ENCODE measurements at places on chromosomes 5 and 9.

- DNase-seq = peak; percentile 46
Measured at GRCh38 chr9:93686127-93686879, 109.9 kb downstream of the PHF2 start.

DNA sequence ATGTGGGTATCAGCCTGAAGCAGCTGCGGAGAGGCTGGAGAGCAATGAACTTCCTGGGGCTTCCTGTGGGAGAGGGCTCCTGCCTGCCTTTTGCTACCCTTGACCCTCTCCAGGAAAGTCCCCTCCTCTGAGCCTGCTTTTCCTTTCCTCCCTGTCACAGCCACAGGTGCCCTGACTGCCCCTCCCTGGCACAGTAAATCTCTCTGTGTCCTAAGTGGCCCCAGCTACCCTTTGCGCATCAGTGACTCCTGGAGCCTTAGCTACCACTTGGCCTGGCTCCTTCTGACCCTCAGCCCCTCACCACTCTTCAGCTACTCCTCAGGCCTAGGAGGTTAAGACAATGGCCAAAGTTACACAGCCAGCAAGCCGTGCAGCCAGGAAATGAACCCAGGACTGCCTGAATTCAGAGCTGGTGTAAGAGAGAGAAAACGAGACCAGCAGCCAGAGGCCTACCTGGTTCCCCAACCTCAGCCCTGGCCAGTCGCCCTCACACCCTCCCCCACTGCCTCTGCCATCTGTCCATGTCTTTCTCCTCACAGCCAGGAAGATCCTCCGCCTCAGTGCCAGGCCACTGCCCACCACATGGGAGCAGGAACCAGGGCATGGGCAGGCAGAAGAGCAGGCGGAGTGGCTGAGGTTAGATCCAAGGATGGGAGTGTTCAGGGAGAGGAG, 18.6 kb downstream of the CNTFR start:
- DNase-seq = no peak

- no peak for DNase-seq
Measured at GRCh38 chr5:143341807-143342570, 61.5 kb downstream of the NR3C1 start.

GRCh38 chr5:42927730-42928129, 112.4 kb downstream of the ANXA2R start:
- DNase-seq = no peak

DNA sequence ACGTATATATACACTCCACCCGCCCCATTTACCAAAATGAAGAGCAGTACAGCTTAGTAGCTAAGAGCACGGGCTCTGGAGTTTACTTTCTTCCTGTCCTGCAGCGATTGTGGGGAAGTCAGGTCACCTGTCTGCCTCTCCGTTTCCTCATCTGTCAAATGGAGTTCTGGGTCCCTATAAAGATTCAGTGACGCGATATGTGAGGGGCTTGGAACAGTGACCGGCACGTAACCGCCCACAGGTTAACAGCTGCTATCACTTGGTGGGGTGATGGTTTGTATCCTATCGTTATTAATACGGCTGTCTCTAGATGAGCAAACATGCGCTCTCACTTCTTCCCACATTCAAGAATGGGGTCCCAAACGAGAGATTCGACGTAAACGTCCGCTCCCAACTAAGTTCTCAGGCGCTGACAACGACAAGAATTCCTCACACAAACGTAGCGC, 426 bp downstream of the FAM114A2 start:
- no peak for DNase-seq

- no peak for DNase-seq
Measured at GRCh38 chr5:119055294-119055693, 15.6 kb upstream of the DMXL1 start.

DNA sequence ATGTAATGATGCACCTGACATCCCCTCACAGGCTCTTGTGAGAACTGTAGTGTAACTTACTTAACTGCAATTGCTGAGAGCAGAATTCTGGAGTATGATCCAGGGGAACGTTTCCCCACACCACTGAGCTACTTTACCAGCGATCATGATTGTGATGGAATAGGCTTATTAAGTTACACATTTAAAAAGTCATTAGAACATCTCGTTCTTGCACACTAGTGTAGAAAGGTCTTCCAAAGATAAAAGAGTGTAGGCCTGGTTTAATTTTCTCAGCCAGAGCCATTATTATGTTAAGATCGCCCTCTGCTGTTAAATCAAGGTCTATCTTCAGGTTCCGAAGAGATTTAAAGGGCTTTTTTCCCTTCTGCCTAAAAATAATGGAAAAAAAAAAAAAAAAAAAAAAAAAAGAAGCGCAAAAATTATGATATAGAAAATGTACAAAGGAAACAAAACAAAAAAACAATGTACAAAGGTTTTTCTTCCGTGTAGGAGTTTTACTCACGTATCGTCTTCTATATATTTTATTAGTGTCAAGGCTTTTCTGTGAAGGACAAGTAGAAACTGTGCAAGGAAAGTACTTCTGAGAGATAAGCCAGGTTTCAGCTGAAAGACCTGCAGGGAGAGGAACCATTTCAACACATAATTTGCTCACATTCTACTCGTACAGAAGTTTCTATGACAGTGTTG, 18.6 kb upstream of the MOB3B start:
- no peak for DNase-seq

GRCh38 chr5:73030995-73031394, 75.2 kb downstream of the FCHO2 start:
- DNase-seq = no peak

DNA sequence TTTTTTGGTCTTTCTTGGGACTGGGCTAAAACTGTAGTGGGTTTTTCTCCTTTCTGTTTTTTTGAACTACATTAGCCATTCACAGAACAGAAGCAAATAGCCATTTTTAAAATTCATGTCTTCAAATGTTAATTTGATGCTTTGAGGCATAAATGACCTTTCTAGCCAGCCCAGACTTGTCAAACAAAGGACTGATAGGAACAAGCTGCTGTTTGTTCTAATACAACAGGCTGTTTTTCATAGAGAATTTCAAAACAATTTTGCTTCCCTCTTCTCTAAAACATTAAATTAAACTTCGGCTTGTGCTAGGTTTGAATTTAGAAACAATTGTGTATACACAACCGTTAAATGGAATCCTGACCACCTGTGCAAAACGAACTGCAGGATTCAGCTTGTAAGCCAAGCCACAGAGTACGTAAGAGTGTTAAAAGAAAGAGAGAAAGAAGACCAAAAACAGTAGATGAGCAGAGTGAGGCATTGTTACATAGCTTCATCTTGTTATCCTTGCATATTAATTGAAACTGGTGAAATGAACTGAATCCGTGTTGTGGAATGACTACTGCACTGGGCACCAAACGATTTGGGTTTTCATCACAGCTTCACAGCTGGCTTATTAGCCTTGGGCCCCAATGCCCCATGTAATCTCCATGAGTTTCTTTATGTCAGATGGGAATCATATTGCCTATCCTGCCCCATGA, 100.0 kb downstream of the ZSWIM6 start:
- no peak for DNase-seq
